Lung (tissue), 17 donors: ENCODE measurements at places on chromosomes 7 and 10. TPM values are rescaled to one million over a fixed set of nuclear protein-coding genes. Genes with fewer than 3 reads are reported as not detected.

DNA sequence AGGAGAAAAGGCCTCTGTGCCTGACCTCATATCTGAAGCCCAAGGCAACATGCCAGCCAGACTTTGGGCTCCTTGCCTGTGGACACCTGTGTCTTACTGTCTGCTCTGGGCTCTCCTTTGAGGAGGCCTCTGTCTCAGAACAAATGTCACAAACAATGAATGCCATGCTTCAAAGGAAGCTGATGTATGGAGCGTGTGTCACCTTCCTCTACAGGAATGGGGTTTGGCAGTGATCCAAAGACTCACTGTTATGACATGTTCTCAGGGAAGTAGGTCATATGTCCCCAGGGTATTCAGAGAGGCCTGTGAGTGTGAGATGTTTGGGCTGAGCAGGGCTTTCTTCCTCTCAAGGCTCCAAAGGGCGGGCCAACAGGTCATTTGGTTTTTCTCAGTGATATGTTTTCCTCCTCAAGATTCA is 38.4 kb downstream of the PTPRE start:
- DNase-seq = no peak

GRCh38 chr10:36739884-36740445 is 385.4 kb upstream of the ANKRD30A start:
- no peak for DNase-seq

- no peak for DNase-seq
These were observed 28.5 kb downstream of the SRRM3 start for GRCh38 chr7:76230214-76230613.

Gene NKX1-2
- 0.02 TPM for polyA plus RNA-seq

Gene GIMAP1
- polyA plus RNA-seq = 5.7 TPM

GRCh38 chr7:81138870-81139269 is 220.0 kb upstream of the SEMA3C start:
- no peak for DNase-seq

DNA sequence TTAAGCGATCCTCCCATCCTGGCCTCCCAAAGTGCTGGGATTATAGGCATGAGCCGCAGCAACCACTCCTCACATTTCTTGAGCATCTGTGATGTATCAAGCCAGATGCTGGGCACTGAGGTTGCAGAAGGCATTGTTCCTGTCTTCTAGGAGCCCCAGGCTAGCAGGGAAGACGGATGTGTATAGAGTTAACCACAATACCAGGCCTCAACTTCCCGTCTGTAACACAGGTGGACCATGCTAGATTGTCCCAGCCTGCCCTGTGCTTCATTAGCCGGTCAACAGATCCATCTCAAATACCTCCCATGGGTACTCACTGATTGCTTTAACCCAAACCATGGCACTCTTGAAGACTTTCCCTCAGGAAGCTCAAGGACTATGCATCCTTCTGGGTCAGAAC is 1.8 kb upstream of the CLDN4 start:
- DNase-seq = no peak
